Right renal cortex interstitium (tissue), 3 donors: ENCODE measurements at places on chromosomes 11 and 22.

DNA sequence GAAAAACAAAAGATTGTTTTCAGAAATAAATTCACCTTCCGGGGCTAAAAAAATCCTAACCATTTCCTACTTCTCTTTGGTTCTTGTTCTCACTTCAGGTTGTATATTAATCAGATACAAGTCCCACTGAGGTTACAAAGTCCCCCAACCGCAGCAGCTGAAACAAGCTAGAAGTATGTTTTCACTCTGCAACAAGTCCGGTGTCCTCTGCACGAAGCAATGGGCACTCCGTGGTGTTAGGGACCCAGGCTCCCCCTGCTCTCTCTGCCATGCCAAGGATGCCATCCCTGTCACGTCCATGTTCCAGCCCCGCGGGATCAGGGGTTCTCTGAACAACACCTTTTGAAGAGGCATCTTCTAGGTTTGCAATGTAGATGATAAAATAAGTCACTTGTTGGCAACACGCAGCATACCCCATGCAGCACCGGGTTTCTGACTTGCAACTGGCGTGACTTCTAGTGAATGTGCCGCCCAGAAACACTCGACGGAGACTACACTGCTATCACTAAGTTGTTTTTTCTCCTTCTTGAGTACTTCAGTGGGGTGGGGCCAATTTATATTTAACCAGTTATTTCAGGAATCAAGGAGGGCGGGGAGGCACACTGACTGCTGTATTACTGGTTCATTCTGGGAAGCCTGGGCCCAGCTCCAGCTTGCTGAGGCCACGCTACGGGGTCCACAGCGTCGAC is 25.4 kb upstream of the GSTP1 start:
- no peak for DNase-seq

DNA sequence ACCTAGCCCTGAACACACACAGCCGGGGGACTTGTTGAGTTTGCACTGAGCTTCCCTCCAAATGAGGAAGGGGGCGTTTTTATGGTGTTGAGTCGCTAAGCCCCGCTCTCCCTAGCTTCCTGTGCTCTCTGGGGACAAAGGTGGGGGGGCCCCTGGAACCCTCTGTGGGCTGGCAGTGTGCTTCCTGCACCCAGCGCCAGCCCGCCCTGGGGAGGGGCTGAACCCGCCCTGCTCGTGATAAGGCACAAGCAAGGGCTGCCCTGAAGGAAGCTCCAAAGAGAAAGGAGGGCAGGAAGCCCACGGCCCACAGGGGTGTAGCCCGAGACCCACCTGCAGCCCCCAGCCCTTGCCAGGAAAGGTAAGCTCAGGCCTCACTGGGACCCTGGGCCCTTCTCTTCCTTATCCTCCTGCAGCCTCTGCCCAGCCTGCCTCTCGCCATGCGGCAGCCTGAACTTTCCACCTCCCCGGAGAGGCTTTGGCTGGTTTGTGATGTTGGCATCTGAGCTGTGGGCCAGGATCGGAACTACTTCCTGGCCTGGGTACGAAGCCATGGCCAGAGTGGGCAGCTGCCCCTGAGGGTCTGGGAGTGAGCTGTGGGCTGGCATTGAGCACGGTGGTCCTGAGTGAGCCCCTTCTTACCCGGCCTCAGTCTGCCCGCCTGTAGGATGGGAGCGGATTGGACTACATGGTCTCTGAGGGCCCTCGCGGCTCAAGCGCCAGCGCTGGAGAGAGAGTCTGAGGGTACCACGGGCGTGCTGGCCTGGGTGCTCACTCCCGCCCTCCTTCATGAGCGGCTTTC is at the start of gene FERMT3:
TSS of gene FERMT3 (plus strand) at position 265 of the 799 bp plus-strand sequence. CDS start 644 bp downstream, outside the sequence.
- no peak for DNase-seq

DNA sequence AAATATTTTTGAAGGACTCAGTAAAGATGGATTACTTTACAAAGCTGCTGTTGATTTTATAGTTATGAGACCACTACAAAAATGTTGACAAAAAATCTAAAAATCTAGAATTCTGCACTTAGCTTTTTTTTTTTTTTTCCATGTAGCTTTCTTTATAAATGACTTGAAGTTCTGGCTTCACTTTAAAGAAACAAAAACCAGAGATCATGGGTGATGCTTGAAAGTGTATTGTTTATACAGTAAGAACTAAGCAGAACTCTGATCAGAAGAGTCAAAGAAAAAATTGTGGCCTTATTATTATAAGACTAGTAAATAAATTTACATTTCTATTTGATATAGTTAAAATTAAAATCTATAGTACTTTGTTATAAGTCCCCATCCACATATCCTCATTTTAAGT is 301.7 kb downstream of the BLID start:
- no peak for DNase-seq

GRCh38 chr22:49636649-49637048 is 191.0 kb downstream of the BRD1 start:
- DNase-seq = no peak
